ENCODE measurements at places on chromosomes 13 and 19. TPM values are rescaled to one million over a fixed set of nuclear protein-coding genes. Genes with fewer than 3 reads are reported as not detected.

The STAP2 gene
- total RNA-seq = 0.82 TPM

The PRR19 gene
- 2.0 TPM for total RNA-seq

The N4BP2L1 gene
- 8.2 TPM for total RNA-seq

The CLEC11A gene
- 2.4 TPM for total RNA-seq

The MCEMP1 gene
- not detected for total RNA-seq

The TMPRSS9 gene
- total RNA-seq = 0.41 TPM

The LPAR6 gene
- total RNA-seq = 7.3 TPM

The ARL11 gene
- under 0.01 TPM for total RNA-seq

The TBXA2R gene
- 0.41 TPM for total RNA-seq

The NDUFA13 gene
- total RNA-seq = 86.8 TPM

The EPS8L1 gene
- 2.9 TPM for total RNA-seq

The GPC6 gene
- total RNA-seq = 9.0 TPM

The VSTM2B gene
- 28.9 TPM for total RNA-seq

The GIPR gene
- total RNA-seq = 0.41 TPM

The FFAR3 gene
- not detected for total RNA-seq

The GIPC3 gene
- under 0.01 TPM for total RNA-seq

The COQ8B gene
- total RNA-seq = 24.5 TPM

Data from frontal cortex (tissue), 4 donors.